Activated effector memory CD4-positive, alpha-beta T cell treated with Interleukin-2 at 50 U/mL for 16 hours (primary cell): ENCODE measurements at places on chromosomes 2 and 18.

DNA sequence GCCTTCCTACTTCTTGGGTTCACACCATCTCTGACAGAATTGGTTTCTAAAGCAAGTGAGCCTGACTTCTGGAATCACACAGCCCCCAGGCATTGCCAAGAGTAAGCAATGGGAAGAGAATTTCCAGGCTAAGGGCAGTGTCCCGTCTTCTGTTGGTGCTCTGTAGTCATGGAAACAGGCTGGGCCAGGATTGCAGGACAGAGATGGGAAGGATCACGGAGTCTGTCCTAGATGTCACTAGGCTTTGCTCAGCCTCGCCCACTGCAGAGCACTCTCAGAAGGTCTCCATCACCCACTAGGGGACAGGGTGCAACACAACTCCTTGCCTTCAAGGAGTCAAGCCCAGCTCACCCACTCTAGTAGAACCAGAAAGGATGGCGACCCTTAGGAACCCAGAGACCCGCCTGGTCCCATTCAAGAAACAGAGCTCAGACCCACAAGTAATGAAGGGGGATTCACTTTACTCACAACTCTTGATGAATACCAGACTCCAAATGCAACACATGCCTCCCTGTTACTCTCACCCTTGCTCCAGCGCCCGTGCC lies 48.6 kb upstream of the TEX51 start:
- DNase-seq = no peak

- DNase-seq = no peak
Measured at GRCh38 chr2:63422556-63422955, 165.7 kb downstream of the WDPCP start.

DNA sequence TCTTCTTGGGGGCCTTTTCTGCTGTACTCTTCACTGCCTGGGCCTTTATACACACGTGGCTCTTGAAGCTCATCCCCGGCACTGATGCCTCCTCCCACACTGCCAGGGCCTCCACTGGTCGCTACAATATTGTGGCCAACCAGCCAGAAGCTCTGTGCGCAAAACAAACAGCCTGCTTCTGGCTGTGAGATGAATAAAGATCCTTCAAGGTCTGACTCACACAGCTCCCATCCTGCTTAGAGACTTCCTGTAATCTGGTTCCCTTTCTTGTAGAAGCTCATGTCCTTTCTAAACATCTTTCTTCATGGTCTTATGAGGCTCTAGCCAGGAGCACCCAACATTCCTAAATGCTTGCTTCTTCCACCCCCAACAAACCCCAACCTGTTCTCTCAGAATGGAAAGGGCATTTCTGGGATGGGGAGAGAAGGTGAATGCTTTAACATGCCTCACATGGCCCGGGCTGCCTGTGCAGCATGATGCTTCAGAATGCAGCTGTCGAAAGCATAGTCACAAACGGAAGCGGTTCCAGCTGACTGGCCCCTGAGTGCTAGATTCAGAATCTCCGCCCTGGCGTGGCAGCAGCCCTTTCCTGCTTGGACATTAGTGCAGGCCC lies 24.6 kb downstream of the NRP2 start:
- peak; percentile 14 for DNase-seq

GRCh38 chr18:71040161-71040560 lies 751.3 kb downstream of the SOCS6 start:
- no peak for DNase-seq

DNA sequence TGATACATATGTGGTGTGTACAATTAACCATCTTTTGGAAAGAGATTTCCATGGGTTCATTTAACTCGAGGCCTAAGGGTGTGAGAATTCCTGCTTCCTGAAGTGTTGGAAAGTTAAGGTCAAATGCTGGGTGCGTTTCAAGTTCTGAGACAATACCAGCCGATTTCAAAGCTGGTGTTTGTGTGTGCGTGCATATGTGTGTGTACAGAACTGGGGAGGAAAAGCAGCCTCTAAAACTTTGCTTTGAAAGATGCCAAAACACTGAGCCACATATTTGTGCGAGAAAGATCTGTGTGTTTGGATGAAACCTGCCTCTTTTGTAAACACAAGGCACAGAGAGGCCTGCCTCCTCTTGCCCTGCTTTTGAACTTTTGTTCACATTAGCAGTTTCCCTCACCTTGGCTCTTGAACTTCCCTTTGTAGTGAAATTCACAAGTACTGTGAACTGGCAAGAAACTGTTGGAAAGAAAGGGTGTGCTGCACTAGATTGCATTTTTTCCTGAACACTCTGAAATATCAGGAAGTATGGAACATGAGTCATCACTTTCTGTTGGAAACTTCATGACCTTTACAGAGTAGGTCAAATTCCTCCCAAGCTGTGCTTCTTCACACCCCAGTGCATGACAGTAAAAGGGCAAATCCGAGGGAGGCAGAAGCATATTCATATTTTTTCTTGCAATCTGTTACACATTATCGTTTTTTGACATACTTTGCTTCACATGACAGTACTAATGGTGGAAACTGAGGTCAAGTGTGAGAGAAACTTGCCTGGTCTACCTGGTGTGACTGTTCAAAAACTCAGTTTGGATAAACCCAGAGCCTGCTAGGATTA lies 20.0 kb upstream of the CAVIN2 start:
- DNase-seq = no peak
